ENCODE measurements at places on chromosomes 3 and 15. TPM values are rescaled to one million over a fixed set of nuclear protein-coding genes. Genes with fewer than 3 reads are reported as not detected.

Gene TMED3
- total RNA-seq, result 21.6 TPM

Gene FGF12
- total RNA-seq, result 0.59 TPM

Gene DNAJA4
- total RNA-seq, result 16.0 TPM

Gene WDR48
- 25.2 TPM for total RNA-seq

Gene SCN10A
- total RNA-seq, result not detected

Gene GPR176
- total RNA-seq, result 2.4 TPM

Gene C3orf18
- total RNA-seq, result 12.2 TPM

Gene RPUSD2
- 11.4 TPM for total RNA-seq

Gene NMNAT3
- total RNA-seq, result 11.7 TPM

Gene GOLGA8S
- not detected for total RNA-seq

Gene DAZL
- total RNA-seq, result not detected

Gene VPS39
- total RNA-seq, result 172 TPM

Gene NANOGP8
- 1.2 TPM for total RNA-seq
